Ascending aorta (tissue), 2 donors: ENCODE measurements at places on chromosomes 13 and 19. TPM values are rescaled to one million over a fixed set of nuclear protein-coding genes. Genes with fewer than 3 reads are reported as not detected.

The ATP1A3 gene
- 1.1 TPM for total RNA-seq

GRCh38 chr13:112231451-112232083 is 144.6 kb upstream of the SPACA7 start:
- H3K27ac ChIP-seq = no peak overlapping the region
- H3K36me3 ChIP-seq = no peaks in the 10 kb centered on the region

DNA sequence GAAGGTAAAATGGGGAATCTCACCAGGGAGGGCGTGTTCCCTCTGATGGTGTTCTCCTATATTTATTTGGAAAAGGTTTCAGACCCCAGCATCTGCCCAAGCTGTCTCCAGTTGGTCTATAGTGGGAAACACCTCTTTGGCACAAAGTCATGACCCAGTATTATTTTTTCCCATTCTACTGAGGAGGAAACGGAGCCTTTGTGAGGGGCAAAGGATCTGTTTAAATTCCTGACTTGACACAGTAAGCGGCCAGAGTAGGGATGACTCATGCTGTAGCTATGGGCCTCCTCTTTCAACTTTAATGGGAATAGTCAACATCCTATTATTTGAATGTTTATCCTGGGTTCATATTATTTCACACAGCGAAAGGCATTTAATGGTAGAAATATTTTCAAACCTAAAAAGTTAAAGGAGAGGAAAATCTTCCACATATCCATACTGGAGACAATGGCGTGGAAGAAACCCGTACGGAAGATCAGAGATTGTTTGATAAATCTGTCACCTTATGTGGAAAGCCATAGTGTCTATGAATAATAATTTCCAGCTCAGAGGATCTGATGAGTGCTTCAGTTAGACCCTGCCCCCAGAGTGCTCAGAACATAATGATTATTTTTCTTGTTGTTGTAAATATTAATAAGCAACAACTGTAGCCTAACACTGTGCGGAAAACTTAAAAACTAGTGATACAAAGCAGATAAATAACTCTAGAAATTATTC is 126.0 kb downstream of the FOXO1 start:
- DNase-seq = no peak
- no peaks in the 10 kb centered on the region for H3K4me1 ChIP-seq
- no peaks in the 10 kb centered on the region for H3K27me3 ChIP-seq
- H3K36me3 ChIP-seq = no peaks in the 10 kb centered on the region

- H3K4me3 ChIP-seq = no peak overlapping the region
- no peaks in the 10 kb centered on the region for H3K4me1 ChIP-seq
- H3K27ac ChIP-seq = no peak overlapping the region
- no peaks in the 10 kb centered on the region for H3K27me3 ChIP-seq
- no peak for DNase-seq
These were observed 90.8 kb downstream of the TSHZ3 start for GRCh38 chr19:31258211-31259052.

GRCh38 chr19:2503521-2504109 is 27.7 kb downstream of the GADD45B start:
- H3K4me3 ChIP-seq = no peak overlapping the region
- no peaks in the 10 kb centered on the region for H3K36me3 ChIP-seq
- no peak for DNase-seq
- H3K4me1 ChIP-seq = no peaks in the 10 kb centered on the region

GRCh38 chr19:11729586-11729985 is 9.2 kb downstream of the ZNF823 start:
- no peaks in the 10 kb centered on the region for H3K27me3 ChIP-seq
- no peaks in the 10 kb centered on the region for H3K4me1 ChIP-seq
- H3K27ac ChIP-seq = no peak overlapping the region

DNA sequence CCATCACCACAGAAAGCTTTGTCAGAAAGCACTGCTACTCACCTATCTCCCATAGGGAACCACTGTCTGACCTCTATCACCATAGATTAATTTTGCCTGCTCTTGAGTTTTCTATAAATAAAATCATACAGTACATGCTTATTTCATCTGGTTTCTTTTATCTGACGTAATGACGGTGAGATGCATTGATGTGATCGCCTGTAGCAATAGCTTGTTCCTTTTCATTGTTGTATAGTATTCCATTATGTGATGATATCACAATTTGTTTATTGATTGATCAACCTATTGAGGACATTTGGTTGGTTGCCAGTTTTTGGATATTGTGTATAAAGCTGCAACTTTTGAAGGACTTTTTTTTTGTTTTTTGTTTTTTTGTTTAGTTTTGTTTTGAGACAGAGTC is 51.9 kb upstream of the ADGRE1 start:
- no peaks in the 10 kb centered on the region for H3K27me3 ChIP-seq
- H3K36me3 ChIP-seq = no peaks in the 10 kb centered on the region
- H3K4me3 ChIP-seq = no peak overlapping the region
- H3K27ac ChIP-seq = no peak overlapping the region

The KLF1 gene
- not detected for total RNA-seq

The MAP3K10 gene
- 19.4 TPM for total RNA-seq

The NCR1 gene
- total RNA-seq = not detected
